Esophagus squamous epithelium (tissue), 5 donors: ENCODE measurements at places on chromosomes 2 and 18.

GRCh38 chr2:79750321-79750720 lies 237.5 kb downstream of the CTNNA2 start:
- H3K27me3 ChIP-seq: no peaks in the 10 kb centered on the region
- H3K27ac ChIP-seq: no peak overlapping the region
- no peaks in the 10 kb centered on the region for H3K4me1 ChIP-seq

GRCh38 chr2:146587291-146587713 lies 1257.5 kb upstream of the ACVR2A start:
- H3K4me1 ChIP-seq: no peaks in the 10 kb centered on the region
- H3K36me3 ChIP-seq: no peaks in the 10 kb centered on the region
- H3K27me3 ChIP-seq: no peaks in the 10 kb centered on the region
- no peak for DNase-seq
- H3K27ac ChIP-seq: no peak overlapping the region

- no peaks in the 10 kb centered on the region for H3K36me3 ChIP-seq
- H3K4me1 ChIP-seq: peaks cover 12% of the 10 kb centered on the region
- no peak overlapping the region for H3K27ac ChIP-seq
- DNase-seq: no peak
- no peaks in the 10 kb centered on the region for H3K27me3 ChIP-seq
These were observed 133.7 kb downstream of the SH3BP4 start for GRCh38 chr2:235085476-235085875.

- no peak for DNase-seq
- no peaks in the 10 kb centered on the region for H3K27me3 ChIP-seq
- no peak overlapping the region for H3K27ac ChIP-seq
- no peak overlapping the region for H3K4me3 ChIP-seq
- H3K36me3 ChIP-seq: no peaks in the 10 kb centered on the region
These were observed 276.1 kb upstream of the PKDCC start for GRCh38 chr2:41771710-41772109.

GRCh38 chr2:151906633-151906998 lies 78.4 kb upstream of the ARL5A start:
- no peaks in the 10 kb centered on the region for H3K27me3 ChIP-seq
- H3K27ac ChIP-seq: no peak overlapping the region
- H3K4me1 ChIP-seq: no peaks in the 10 kb centered on the region

- H3K27ac ChIP-seq: no peak overlapping the region
- no peak for DNase-seq
- H3K4me3 ChIP-seq: no peak overlapping the region
- H3K27me3 ChIP-seq: no peaks in the 10 kb centered on the region
- no peaks in the 10 kb centered on the region for H3K4me1 ChIP-seq
These were observed 26.9 kb downstream of the NCKAP5 start for GRCh38 chr2:133541376-133541775.

DNA sequence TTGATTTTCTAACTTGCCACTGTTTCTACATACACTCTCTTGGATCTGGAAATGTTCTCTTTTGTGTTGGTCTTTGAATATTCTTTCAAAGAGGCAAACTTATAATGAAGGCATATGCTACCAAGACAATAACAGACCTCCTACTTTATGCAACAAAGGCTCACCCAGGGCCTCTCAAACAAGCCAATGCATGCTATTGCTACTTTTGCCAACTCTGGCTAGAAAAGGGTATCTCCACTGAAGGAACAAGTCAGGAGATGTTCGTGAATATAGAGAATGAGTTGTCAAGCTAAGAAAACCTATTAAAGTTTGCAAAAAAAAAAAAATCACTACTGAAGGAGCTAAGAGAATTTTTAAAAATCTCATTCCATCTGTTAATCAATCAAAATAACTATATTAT lies 15.9 kb upstream of the DSG2 start:
- no peak overlapping the region for H3K4me3 ChIP-seq
- H3K27me3 ChIP-seq: no peaks in the 10 kb centered on the region

GRCh38 chr18:50696929-50697328 lies 122.9 kb downstream of the MRO start:
- H3K27me3 ChIP-seq: no peaks in the 10 kb centered on the region
- no peak overlapping the region for H3K4me3 ChIP-seq
- no peaks in the 10 kb centered on the region for H3K4me1 ChIP-seq
- no peaks in the 10 kb centered on the region for H3K36me3 ChIP-seq
- no peak overlapping the region for H3K27ac ChIP-seq

- H3K27me3 ChIP-seq: no peaks in the 10 kb centered on the region
- DNase-seq: no peak
These were observed 54.1 kb downstream of the EML4 start for GRCh38 chr2:42223067-42223854.

- H3K27me3 ChIP-seq: no peaks in the 10 kb centered on the region
- no peaks in the 10 kb centered on the region for H3K4me1 ChIP-seq
- no peak overlapping the region for H3K4me3 ChIP-seq
- peak overlapping the region; percentile 40 for H3K27ac ChIP-seq
These were observed 52.6 kb downstream of the TACR1 start for GRCh38 chr2:75146606-75147332.

GRCh38 chr2:222753251-222753824 lies 81.9 kb downstream of the MOGAT1 start:
- peak overlapping the region; percentile 54 for H3K27ac ChIP-seq
- no peak overlapping the region for H3K4me3 ChIP-seq
- H3K4me1 ChIP-seq: peaks cover 22% of the 10 kb centered on the region
- no peak for DNase-seq
- no peaks in the 10 kb centered on the region for H3K27me3 ChIP-seq

GRCh38 chr2:86336675-86337243 lies 667 bp downstream of the REEP1 start:
- no peaks in the 10 kb centered on the region for H3K36me3 ChIP-seq
- peaks cover 9% of the 10 kb centered on the region for H3K4me1 ChIP-seq
- peaks cover 72% of the 10 kb centered on the region for H3K27me3 ChIP-seq

GRCh38 chr2:98445177-98445682 lies 572 bp downstream of the INPP4A start:
- H3K4me1 ChIP-seq: peaks cover 5% of the 10 kb centered on the region
- peak overlapping the region; percentile 80 for H3K4me3 ChIP-seq
- H3K27ac ChIP-seq: peak overlapping the region; percentile 87
- H3K27me3 ChIP-seq: no peaks in the 10 kb centered on the region
- DNase-seq: no peak
- no peaks in the 10 kb centered on the region for H3K36me3 ChIP-seq

- no peaks in the 10 kb centered on the region for H3K27me3 ChIP-seq
- no peak for DNase-seq
- H3K36me3 ChIP-seq: no peaks in the 10 kb centered on the region
- H3K4me1 ChIP-seq: no peaks in the 10 kb centered on the region
These were observed 157.0 kb upstream of the ACAA2 start for GRCh38 chr18:49970319-49970718.

DNA sequence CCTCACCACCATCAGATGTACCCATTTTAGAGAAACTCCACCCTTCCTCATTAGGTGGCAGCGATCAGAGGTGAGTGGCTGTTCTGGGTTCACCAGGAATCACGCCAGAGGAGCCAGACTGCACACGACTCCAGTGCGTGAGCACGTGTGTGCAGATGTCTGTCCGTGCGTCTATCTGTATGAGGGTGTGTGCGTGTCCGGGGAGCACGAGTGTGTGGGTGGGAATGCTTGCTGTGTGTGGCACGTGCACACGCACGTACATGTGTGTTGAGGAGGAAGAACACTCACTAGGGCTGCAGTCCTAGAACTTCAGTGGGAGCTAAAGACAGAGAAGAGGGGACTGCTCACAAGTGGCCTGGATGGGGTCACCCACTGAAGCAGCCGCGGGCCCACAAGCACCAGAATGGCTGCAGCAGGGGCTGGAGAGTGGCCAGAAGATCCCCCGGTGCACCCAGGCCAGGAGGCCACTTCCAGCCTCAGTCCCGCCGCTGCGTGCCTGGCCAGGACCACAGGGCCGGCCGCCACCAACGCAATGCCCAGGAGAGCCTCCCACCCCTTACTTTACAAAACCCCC lies 13.9 kb downstream of the HDAC4 start:
- no peak for DNase-seq
- H3K4me3 ChIP-seq: no peak overlapping the region
- H3K27me3 ChIP-seq: no peaks in the 10 kb centered on the region
- H3K36me3 ChIP-seq: no peaks in the 10 kb centered on the region
- H3K4me1 ChIP-seq: no peaks in the 10 kb centered on the region

DNA sequence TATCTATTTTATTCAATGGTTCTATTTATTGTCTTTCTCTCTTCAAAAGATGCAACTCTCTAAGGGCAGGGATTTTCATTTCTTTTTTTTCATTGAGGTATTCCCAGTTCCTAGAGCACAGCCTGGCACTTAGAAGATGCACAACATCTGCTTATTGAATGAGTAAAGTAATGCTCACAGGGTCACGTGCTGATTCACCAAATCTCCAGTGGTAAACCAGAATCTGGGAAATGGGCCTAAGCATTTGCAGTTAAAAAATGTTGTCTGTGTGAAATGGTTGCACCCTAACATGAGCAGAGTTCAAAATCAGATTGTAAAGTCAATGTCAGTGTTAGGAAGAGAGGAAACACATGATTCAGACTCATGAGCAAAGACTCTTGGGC lies 15.8 kb downstream of the SLC8A1 start:
- H3K27me3 ChIP-seq: no peaks in the 10 kb centered on the region
- H3K36me3 ChIP-seq: no peaks in the 10 kb centered on the region
- no peak overlapping the region for H3K4me3 ChIP-seq
- no peak for DNase-seq
- peaks cover 23% of the 10 kb centered on the region for H3K4me1 ChIP-seq

GRCh38 chr2:166332106-166332505 lies 43.6 kb downstream of the SCN9A start:
- H3K27ac ChIP-seq: no peak overlapping the region
- H3K4me3 ChIP-seq: no peak overlapping the region
- DNase-seq: no peak
- no peaks in the 10 kb centered on the region for H3K4me1 ChIP-seq
- H3K27me3 ChIP-seq: no peaks in the 10 kb centered on the region

DNA sequence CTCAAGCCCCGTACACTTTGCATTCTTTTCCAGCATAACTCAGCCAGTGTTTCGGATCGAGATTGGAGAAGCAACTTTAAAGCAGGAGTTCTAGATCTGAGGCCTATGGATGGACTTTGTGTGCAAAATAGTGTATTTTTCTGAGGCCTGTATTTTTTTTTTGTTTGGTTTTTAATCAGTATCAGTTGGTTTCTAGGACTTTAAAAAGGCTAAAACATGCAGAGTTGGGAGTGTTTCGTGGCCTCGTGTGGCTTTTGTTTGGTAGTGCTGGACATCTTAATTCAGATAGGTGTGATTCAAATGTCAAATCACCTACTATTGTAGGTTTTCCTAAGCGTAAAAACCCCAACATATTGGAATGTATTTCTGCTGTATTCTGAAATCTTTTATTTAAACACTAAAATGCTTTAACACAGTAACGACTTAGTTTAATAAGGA lies 282 bp upstream of the PUS10 start:
- H3K4me3 ChIP-seq: peak overlapping the region; percentile 94
- peaks cover 7% of the 10 kb centered on the region for H3K36me3 ChIP-seq
- peaks cover 10% of the 10 kb centered on the region for H3K4me1 ChIP-seq
- no peaks in the 10 kb centered on the region for H3K27me3 ChIP-seq
- DNase-seq: no peak

- H3K4me1 ChIP-seq: no peaks in the 10 kb centered on the region
- H3K4me3 ChIP-seq: no peak overlapping the region
- H3K27me3 ChIP-seq: no peaks in the 10 kb centered on the region
These were observed 21.2 kb downstream of the PRELID3A start for GRCh38 chr18:12428923-12429322.

DNA sequence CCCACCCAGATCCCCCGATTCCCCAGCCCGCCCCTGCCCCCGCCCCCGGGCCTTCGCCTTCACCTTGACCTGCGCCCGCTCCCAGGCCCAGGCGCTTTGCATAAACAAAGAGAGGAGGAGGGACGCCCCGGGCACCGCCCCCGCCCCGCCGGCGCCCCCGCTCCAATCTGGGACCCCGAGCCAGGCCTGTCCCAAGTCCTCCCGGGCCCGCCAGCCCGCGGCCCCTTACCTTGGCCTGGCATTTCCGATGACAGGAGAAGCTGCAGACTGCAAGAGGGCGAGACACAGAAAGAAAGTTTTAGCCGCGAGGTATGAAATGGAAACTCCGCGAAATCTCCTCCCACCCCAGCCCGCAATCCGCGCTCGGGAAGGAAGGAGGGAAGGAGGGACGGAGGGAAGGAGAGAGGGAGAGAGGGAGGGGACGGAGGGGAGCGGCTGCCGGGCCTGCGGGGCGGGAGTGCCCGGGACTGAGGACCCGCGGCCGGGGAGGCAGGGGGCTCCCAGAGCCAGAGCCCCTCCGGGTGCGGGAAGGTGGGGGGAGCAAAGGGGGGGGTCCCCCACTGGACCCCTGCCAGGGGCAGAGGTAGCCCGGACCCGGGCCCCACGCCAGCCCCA lies 24.2 kb downstream of the TNS1 start:
- H3K4me1 ChIP-seq: peaks cover 40% of the 10 kb centered on the region
- no peaks in the 10 kb centered on the region for H3K27me3 ChIP-seq
- H3K27ac ChIP-seq: peak overlapping the region; percentile 87
- H3K4me3 ChIP-seq: peak overlapping the region; percentile 32
- DNase-seq: no peak

DNA sequence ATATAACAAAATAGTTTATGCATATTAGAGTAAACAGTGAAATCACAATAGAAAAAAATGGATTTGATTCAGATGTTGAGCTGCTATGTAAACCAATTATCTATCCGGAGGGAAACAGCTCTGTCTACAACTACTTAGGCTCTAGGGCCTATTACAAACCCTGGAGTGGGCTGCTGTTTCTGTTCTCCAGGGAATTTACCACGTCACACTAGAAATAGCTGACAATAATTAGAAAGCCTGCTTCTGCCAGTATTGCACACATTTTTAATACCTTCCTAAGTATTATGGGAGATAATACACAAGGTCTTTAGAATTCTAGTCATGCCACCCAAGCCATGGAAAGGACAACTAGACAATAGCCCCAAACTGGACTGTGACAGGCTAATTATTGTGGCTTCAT lies 411.1 kb downstream of the FIGN start:
- H3K4me1 ChIP-seq: no peaks in the 10 kb centered on the region
- no peaks in the 10 kb centered on the region for H3K36me3 ChIP-seq
- H3K27me3 ChIP-seq: no peaks in the 10 kb centered on the region

DNA sequence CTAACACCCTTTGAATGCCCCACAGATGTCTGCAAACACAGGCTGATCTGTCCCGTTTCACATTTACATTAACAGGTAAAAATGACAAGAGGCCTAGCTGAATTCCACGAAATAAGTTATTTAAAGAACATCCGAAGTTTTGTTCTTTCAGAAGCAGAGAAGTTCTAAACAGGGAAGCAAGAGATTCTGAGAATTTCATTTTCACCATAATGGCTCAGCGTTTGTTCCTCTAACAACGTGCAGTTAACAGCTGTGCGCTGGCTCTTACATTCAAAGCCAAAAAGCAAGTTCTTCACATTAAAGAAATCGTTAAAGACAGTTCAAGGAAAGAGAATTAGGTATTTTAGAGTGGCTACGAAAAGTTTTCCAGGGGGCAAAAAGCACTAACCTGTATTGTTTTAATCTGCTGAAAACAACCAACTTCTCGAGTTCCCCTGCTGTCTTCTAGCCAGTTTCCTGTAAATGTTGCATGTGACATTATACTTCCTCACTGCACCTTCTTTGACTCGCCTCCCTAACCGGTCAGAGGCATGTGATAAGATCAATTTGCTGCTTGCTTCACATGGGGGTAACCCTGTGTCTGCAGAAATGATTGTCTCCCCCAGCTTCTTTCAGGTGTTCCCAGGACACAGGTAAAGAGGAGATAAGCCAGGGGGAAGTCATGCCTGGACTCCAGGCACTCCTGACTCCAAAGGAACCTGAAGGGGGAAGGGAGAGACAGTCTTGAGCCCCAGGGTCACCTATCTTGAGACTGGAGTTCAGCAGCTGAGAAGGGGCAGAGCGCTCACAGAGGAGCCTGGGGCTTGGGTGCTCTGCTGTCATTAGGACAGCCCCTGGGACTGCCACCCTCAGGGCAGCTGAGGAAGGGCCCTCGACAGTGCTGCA lies 36.8 kb upstream of the WIPF1 start:
- DNase-seq: no peak
- H3K27ac ChIP-seq: peak overlapping the region; percentile 50
- H3K36me3 ChIP-seq: no peaks in the 10 kb centered on the region

GRCh38 chr2:239252393-239252792 lies 148.4 kb downstream of the HDAC4 start:
- no peaks in the 10 kb centered on the region for H3K36me3 ChIP-seq
- H3K27me3 ChIP-seq: no peaks in the 10 kb centered on the region
- peak overlapping the region; percentile 61 for H3K27ac ChIP-seq
- H3K4me3 ChIP-seq: peak overlapping the region; percentile 33
- no peak for DNase-seq
